ENCODE measurements at places on chromosomes 2 and 18. TPM values are rescaled to one million over a fixed set of nuclear protein-coding genes. Genes with fewer than 3 reads are reported as not detected.

ANKZF1 gene
- 40.4 TPM for total RNA-seq

AKAIN1 gene
- 3.6 TPM for total RNA-seq

OR6B2 gene
- total RNA-seq = not detected

EMX1 gene
- 21.1 TPM for total RNA-seq

EGR4 gene
- not detected for total RNA-seq

MYCN gene
- 75.5 TPM for total RNA-seq

ZNF638 gene
- total RNA-seq = 399 TPM

AQP12A gene
- not detected for total RNA-seq

ETAA1 gene
- 21.7 TPM for total RNA-seq

VWC2L gene
- 20.9 TPM for total RNA-seq

CDK15 gene
- not detected for total RNA-seq

POTEJ gene
- not detected for total RNA-seq

FBXO15 gene
- total RNA-seq = 3.1 TPM

ADD2 gene
- total RNA-seq = 435 TPM

CAPN13 gene
- total RNA-seq = 0.16 TPM

RNU2-63P gene
- total RNA-seq = not detected

STAT1 gene
- total RNA-seq = 29.8 TPM

PRSS56 gene
- not detected for total RNA-seq

APCDD1 gene
- total RNA-seq = 10.3 TPM

RIT2 gene
- total RNA-seq = 21.8 TPM

TNFAIP6 gene
- 0.31 TPM for total RNA-seq

DRC1 gene
- total RNA-seq = 5.6 TPM

Data from occipital lobe (tissue), 3 donors.